AG04450 (cell line): ENCODE measurements at places on chromosomes 2 and 18.

DNA sequence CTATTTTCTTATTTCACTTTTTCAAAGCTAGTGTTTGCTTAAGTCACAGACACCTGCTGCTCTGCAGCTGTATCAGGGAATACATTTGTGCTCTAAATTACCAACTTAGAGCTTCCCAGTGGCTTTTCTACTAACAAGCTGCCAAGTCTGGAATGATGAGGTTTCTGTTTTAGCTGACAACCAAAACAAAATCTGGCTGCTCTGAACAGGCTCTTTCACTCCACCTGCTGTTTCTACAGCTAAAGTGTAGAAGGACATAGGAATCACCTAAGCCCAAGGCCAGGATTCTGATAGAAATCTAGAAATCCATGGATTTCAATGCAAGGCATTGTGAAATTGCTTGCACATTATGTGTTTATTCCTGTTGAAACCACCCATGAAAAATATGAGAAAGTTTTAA lies 201.2 kb downstream of the SUCLG1 start:
- DNase-seq: no peak

DNA sequence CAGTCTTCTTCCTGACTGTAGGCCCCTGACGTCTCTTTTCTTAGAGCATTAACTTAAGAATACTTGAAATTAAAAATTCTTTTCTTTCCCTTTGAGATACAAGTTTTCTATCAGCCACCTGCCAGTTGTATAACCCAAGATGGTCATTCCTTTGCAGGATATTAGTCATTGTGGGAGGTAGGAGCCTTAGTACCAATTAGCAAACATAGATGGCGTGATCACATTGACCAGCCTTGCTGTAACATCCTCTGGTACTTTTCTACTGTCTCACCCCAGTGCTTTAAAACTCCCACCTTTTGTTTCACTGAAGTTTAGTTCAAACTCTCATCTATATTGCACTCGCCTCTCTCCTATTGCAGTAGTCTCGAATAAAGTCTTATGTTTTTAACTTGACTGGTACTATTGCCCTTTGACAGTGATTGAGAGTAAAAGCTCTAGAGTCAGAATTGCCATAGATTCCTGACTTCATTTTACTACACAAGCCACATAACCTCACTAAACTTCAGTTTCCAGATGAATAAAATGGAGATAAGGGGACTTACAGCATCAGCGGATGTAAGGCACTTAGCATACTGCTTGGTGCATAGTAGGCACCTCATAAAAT lies 74.1 kb downstream of the VRK2 start:
- no peak for DNase-seq

DNA sequence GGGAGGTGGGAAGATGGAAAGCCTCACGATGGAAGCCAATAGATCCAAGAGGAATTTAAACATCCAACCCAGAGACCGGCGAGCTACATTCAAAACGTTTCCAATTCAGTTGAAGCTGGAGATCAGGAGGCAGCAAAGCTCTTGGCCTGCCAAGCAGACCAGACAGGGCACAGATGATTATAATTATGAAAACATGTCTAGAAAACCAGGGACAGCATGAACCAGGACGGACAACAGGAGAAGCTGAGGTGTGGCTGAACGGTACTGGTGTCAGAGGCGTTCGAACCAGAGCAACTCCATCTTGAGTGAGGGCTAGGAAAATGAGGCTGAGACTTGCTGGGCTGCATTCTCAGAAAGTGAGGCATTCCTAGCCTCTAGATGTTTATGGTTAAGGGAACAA lies 102.2 kb upstream of the CCDC150 start:
- DNase-seq: no peak

DNA sequence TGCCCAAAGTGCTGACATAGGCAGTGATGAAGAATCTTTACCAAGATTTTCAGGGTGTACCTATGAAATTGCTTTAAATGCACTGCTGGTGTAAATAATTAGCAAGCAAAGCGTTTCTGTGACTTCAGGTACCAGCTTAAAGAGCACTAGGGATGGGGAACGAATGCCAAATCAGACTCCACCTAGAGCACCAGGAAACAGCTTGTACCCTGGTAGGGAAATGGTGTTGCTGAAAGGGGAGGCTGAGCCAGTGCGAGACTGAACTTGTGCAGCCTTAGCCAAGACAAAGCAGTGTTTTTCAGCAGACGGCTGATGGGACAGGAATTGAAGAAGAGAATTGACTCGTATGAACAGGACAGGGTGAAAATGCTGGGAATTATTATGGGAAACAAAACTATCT lies 65.6 kb downstream of the TWSG1 start:
- no peak for DNase-seq

DNA sequence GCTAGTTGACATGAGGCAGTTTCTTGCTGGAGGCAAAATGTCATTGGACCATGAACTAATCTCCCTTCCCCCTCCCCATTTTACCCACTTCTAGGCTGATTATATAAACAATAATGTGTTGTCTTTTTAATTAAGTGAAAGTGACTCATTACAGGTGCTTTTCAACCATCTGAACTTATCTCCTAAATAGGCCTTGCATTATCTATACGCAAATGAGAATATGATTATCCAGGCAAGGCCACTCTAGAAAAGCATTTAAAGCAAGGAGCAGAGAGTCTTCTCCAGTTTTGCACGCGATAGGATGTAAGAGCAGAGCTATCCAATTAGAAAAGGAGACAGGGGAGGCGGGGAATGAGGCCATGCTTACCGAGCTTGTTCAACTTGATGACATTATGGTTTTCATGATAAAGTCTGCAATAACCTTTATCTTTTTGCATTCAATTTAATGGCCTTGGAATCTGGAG lies 286.1 kb upstream of the SIX3 start:
- no peak for DNase-seq

GRCh38 chr2:133266041-133266925 lies 302.0 kb downstream of the NCKAP5 start:
- DNase-seq: no peak

DNA sequence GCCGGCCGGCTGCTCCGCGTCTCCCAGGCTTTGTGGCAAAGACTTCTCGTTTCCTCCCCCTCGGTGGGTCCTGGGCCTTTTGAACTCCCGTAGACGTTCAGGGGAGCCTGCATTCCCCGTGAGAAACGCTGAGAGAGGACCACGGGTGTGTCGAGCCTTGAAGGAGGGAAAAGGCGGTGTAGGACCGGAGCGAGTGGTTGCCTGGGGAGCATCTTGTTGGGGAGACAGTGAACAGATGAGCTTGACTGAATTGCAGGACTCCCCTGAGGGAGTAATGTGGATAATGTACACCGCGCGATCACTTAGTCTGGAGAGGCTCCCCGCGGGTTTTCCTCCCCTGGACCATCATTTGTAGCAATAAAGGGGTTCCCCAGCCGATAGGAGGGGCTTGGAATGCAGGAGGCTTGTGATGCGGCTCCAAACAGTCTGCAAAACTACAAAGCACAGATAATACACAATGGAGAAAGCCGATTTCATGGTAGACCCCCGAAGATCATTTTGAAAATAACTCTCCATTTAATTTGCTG lies 769 bp downstream of the ALMS1 start:
- DNase-seq: no peak

DNA sequence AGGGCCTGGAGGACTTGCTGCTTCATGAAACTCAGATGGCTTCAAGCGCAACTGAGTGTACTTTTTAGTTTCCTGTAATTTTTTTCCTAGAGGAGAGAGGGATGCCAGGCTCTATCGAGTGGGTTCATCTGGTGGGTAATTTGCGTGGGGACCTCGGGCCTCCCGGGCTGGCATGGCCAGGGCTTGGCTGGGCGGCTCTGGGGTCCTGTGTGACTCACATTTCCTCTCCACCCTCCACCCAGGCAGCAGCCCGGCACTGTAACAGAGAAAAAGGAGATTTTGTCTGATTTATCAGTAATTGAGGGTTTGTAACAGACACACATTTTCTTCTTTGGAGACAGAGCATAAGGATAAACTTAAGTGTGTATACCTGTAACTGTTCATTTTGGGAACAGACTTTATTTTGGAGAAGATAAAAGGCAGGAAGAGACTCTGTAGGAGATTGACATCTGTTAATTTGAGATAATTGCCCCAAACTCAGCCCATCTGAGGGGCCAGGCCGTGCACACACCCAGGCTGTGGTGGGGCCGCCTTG lies 64.3 kb downstream of the NFATC1 start:
- DNase-seq: no peak

- no peak for DNase-seq
These were observed 1387.1 kb upstream of the TMEFF2 start for GRCh38 chr2:193581807-193582206.

GRCh38 chr2:16632598-16632997 lies 33.0 kb downstream of the CYRIA start:
- DNase-seq: no peak

GRCh38 chr2:13560322-13560721 lies 843.6 kb downstream of the TRIB2 start:
- DNase-seq: no peak

DNA sequence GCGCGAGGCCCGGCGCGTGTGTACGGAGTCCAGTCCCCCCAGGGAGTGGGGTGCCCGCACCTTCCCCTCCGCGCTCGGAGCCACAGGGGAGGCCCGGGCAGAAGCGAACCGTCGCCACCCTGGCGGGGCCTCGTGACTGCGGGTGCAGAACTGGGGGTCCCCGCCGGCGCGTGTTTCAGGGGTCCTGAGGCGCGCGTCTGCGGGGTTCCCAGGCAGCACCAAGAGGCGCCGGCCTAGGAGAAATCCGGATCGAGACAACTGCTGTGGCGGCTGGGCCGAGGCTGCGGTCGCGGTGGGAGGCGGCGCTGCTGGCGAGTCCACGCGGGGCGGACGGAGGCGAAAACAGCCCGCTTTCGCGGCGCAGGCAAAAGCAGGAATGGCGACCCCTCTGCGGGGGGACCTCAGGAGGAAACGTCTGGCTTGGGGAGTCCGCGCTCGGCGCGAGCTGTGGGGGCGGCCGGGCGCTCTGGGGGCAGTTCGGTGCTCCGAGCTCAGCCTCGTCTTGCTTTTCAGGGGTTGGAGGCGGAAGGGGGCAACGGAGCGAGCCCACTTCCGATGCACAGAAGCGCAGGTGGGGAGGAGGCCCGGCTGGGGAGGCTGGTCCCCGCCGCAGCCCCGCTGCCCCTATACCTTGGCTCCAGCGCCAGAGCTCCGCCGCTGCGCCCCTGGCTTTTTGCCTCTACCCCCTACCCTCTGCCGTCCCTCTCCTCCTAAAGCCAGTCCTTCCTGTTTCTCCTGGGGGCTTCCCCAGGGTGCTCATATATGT lies 81.5 kb upstream of the LDLRAD4 start:
- DNase-seq: no peak

DNA sequence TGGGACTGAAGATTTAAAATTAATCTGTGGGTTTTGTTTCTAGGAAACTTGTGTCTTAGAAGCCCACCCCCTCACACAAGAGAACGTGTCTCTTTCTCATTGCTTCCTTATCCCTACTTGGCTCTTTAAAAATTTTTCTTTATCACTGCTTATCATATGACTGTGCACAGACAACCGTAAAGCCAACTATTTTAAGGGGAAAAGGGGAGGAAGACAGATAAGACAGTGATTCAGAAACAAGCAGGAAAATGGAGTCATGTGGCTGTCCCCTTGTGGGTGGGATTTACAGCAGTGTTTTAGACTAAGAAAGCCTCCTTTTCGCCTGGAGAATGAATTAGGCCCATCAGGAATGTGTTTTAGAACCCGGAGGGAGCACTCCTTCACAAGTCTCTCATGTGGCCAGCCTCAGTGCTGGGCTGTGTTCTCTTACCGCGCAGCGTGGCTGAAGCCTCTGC lies 17.6 kb downstream of the PRKCE start:
- DNase-seq: no peak

DNA sequence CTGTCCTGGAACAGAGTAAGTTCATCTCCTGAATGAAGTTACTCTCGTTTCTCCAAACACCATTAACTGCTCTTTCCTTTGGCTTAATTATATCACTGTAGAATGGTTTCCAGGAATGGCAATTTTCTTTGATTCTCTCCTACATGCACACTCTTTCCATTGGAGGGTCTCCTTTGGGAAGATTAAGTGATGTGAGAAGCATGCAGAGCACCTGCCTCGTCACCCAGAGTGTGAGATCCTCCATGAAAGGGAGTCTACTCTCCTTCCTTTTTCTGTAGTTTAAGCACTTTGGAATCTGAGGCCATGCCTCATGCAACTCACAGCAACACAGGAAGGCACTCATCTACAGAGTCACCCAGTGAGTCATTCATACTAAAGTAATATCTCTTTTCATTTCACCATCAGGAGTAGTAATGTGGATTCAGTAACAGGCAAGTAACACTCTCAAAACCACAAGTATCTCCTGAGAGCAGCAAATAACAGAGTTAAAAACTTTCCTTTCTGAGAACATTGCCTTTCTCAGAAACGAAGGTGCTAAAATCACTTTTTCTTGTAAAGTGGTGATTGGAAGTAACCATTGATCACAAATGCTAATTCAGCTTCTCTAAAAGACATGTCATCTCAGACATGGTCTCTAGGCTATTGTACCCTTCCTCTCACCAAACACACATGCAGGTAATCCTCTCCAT lies 52.8 kb upstream of the IL1RL1 start:
- DNase-seq: peak; percentile 80

DNA sequence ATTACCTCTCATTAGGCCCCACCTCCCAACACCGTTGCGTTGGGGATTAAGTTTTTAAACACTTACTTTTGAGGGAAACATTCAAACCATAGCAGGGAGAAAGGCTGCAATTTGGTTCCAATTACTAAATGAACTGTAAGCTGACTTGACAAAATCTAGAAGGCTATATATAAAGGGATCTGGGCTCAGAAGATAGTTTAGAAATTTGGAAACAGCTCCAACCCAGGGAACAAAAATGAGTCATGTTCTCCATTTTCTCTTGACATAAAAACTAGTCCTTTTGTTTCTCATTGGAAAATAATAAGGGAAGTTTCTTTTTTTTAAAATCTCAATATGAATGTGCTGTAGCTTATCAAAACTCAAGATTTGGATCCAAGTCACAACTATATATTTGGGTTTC lies 17.5 kb downstream of the MOGAT1 start:
- no peak for DNase-seq

DNA sequence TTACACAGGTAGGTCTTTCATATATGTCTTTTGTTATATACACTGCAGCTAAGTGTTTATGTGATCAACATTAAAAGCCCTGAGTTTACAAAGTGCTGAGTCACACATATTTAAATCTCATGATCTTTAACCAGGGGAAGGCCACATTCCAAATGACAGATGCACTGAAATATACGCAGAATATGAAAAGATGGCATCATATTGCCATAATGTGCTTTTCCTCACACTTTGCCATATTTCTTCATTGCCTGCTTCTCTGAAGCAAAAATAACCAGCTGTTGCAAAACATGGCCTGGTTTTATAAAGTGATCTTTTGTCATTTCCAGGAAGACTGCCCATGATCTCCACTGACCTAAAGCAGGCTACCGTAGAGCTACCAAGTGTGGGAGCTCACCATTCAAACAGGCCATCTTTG lies 93.5 kb upstream of the MAPRE2 start:
- DNase-seq: peak; percentile 33

- no peak for DNase-seq
These were observed 27.0 kb upstream of the CD28 start for GRCh38 chr2:203679401-203679800.

GRCh38 chr2:86445436-86445835 lies 4.3 kb downstream of the KDM3A start:
- DNase-seq: no peak

- DNase-seq: no peak
These were observed 42.4 kb upstream of the RPE start for GRCh38 chr2:209960045-209960444.
